ENCODE measurements at places on chromosomes 7 and 10.

- DNase-seq: no peak
Observed at GRCh38 chr10:102007796-102008195, 48.2 kb downstream of the ARMH3 start.

DNA sequence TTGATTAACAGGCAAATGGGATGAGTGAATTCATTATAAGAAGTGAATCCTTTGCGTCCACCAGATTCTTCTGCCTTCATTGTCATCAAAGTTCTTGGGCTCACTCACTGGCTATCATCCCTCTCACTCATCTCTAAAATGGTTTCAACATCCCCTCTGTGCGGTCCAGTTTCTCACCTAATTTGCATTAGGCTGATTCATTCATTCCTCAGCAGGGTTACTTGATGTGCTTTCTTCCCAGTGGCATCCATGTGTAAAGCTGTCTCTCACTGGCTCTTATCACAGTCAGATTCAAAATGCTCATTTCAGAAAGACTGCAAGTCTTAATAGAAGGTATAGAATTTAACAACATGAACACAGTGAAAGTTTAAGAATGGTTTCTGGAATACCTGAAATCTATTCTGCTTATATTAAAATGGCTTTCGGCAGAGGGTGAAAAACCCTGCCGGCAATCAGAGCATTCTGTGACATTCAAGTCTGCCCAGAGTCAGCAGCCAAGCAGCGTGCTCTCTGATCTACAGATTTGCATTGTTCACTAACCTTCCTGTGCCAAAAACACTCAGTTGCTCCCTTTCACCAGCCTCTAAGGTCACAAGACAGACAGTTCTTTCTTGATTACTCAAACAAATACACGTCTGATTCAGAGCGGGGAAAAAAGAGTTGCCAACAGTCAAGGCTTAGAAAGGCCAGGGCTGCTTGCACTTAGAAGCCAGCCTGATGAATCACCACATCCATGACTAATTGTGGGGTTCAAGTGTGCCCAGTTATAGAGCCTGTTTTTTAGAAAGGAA is 106.7 kb downstream of the TES start:
- DNase-seq: peak; percentile 68

DNA sequence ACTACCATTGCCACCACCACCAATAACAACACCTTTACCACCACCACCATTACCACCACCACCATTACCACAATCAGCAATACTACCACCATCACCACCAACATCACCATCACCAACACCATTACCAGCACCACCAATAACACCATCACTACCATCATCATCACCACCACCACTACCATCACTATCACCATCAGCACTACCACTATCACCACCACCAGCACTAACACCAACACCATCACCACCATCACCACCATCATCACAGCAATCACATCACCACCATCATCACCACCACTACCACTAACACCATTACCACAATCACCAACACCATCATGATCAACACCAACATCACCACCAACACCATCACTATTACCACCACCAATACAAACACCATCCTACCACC is 249.5 kb downstream of the GRID1 start:
- DNase-seq: no peak

DNA sequence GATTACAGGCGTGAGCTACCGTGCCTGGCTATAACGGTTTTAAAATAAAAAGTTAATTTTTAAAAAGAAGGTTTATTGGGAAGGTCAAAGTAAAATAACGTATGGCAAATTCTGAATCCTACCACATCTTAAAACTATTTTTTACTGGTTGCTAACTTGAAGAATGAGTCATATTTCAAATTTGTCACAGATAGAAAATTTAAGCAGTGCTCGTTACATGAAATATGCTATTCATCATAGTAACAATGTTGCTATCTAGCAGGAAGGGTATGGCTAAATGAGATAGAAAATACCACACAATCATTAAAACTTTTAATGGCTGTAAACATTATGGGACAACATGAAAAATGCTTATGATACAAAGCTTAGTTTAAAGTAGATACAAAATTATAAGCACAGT is 500.5 kb downstream of the PHTF2 start:
- no peak for DNase-seq

Data from stomach (tissue), 19 donors.